ENCODE measurements at places on chromosomes 3 and 15.
A peak's percentile ranks its signal among the peaks of the same experiment; 100 is the strongest.

DNA sequence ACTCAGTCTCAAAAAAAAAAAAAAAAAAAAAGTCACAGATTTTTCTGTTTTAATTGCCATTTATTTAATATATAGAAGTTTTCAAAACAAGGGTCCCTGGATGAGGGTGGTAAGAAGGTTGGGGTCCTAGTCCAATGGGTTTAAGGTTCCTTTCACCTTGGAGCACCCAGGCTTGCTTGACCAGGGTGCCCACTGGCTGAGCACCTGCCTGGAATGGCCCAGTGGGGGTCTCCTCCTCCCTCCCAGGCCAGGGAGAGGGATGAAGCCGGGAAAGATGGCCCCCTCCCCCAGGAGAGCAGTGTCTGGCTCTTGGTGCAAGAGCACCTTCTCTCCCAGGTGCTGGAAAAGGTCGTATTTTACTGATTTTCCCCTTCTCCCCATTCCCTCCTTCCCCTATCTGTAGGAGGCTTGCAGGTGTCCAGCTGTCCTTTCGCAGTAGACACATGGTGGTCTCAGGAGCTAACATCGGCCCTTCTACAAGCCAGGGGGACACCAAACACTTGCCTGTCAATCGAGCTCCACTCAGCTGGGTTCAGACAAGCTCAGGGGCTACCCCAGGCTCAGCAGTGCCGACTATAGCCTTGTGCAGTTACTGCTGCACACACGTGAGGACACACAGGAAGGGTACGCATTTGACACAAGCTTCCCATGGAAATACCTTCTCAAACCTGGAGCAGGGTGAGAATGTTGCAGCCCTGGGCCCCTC is 112.3 kb upstream of the KLF13 start:
- no peak for DNase-seq

DNA sequence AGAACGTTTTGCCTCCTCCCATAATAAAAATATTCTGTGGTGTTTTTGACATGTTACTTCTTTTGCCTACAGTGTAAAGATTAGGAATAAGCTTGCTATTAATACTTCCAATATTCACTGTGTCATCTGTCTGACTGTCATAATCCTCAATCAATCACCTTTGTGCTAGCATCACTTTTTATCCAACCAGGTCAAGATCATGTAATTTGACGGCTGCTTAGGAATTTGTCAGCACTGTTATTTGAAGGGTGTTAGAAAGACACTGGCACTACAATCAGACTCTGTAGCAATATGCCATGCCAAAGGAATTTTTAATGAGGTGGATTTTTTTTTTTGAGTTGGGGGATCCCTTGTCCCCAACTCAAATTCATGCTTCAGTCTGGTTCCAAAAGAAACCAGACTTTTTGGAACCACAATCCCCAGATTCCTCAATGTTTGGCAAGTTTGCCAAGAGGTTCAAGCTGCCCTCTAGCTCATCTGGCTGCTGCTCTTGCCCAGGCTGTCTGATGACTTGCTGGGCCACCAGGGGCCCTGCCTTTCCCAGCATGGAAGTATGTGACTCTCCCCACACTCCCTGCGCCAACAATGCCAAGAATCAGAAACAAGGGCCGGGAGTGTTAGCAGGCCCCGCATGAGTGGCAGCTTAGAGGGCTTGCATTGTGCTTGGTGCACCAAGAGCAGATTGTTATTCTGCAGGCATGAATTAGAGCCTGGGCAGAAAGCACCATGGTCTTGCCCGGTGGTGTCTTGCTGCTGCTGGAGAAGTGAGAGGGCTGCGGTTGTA is 58.6 kb upstream of the TSC22D2 start:
- no peak for DNase-seq

- no peak for DNase-seq
These were observed 3.4 kb downstream of the TMEM212 start for GRCh38 chr3:171846597-171846996.

GRCh38 chr3:132519914-132520313 is 77.2 kb upstream of the ACKR4 start:
- DNase-seq: no peak

- DNase-seq: no peak
These were observed 36.5 kb downstream of the TM4SF18 start for GRCh38 chr3:149296972-149297371.

GRCh38 chr3:173761161-173761560 is 363.6 kb downstream of the NLGN1 start:
- DNase-seq: no peak

- no peak for DNase-seq
These were observed 98.5 kb downstream of the LARS2 start for GRCh38 chr3:45486926-45487325.

DNA sequence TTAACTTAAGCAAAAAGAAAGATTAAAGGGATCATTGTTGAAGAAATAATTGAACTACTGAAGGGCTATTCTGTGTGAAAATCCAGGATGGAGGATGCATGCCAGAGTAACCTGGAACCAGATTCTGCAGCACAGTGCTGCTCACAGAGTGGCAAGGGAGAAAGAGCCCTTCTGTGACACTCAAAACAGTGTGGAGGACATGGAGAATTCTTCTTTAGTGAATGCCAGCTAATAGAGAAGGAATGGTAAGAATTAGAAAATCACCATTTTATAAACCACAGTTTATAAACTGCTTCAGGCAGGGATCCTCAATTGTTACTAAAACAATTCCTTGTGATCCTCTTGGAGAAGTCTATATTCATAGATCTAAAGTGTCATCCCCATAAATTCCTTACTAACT is 70.4 kb upstream of the ARHGEF26 start:
- DNase-seq: no peak

GRCh38 chr3:118228151-118228550 is 806.5 kb downstream of the IGSF11 start:
- DNase-seq: no peak

DNA sequence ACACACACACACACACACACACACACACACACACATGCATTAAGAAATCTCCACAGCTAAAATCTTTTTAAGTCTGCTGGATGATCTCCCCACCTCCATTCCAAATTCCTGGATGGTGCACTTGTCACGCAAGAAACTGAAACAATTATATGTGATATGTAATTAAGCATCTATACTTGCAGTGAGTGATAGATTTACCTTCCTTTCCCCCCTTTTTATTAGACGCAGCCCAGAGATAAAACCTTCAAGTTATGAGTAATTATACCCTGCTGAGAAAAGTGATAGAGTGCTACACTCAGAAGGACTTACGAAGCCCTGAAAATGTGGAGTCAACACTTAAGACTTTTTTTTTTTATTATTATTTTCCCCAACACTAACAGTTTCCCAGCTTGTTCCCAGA is 255.2 kb downstream of the LSAMP start:
- DNase-seq: no peak

DNA sequence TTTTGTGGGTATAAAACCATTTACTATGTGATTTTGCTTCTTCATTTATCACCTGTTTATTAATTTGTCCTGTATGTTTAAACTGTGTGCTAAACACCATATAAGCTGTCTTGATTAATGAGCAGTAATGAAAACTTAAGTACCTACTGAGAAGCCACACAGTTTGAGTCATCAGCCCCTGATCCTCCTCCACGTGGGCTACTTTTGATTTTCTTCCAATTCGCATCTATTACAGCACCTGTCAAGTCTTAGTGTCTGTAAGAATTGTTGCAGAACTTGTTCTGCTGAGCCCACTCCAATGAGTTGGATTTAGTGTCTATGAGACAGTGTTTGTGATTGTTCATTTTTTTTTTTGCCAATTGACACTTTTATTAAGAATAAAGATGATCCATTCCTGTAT is 16.8 kb downstream of the EPHA6 start:
- no peak for DNase-seq

- DNase-seq: no peak
These were observed 4.9 kb upstream of the MST1R start for GRCh38 chr3:49908373-49909199.

GRCh38 chr15:70569091-70569713 is 194.2 kb downstream of the UACA start:
- DNase-seq: no peak

DNA sequence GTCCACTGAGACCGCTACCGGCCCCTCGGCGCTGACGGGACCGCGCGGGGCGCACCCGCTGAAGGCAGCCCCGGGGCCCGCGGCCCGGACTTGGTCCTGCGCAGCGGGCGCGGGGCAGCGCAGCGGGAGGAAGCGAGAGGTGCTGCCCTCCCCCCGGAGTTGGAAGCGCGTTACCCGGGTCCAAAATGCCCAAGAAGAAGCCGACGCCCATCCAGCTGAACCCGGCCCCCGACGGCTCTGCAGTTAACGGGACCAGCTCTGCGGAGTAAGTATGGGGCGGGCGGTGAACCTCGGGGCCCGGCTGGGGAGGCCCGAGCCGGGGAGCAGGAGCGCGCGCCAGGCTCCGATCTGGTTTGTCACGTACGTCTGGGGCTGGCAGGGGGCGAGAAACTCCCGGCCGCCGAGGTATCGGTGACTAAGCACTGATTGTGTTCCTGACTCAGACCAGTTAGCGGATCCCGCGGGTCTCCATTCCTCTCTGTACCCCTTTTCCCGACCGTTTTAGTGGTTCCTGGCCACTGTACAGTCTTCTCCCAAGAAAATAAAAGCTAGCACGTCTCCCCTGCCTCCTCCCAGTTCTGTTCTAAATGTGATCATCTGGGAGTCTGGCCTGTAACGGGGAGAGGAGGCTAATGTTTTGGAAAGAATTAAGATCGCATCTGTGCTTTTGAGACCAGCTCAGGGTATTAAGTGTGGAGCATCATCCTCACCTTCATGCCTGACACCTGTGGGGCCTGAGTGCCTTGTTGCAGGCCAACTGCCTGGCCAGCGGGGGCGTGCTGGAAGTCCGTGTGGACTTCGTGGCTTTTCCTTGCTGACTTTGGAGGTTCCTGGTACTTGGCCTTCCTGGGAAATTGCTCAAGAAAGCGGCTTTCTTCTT is 691 bp downstream of the MAP2K1 start:
- peak; percentile 64 for DNase-seq

GRCh38 chr15:63251701-63252100 is 25.7 kb upstream of the APH1B start:
- no peak for DNase-seq

DNA sequence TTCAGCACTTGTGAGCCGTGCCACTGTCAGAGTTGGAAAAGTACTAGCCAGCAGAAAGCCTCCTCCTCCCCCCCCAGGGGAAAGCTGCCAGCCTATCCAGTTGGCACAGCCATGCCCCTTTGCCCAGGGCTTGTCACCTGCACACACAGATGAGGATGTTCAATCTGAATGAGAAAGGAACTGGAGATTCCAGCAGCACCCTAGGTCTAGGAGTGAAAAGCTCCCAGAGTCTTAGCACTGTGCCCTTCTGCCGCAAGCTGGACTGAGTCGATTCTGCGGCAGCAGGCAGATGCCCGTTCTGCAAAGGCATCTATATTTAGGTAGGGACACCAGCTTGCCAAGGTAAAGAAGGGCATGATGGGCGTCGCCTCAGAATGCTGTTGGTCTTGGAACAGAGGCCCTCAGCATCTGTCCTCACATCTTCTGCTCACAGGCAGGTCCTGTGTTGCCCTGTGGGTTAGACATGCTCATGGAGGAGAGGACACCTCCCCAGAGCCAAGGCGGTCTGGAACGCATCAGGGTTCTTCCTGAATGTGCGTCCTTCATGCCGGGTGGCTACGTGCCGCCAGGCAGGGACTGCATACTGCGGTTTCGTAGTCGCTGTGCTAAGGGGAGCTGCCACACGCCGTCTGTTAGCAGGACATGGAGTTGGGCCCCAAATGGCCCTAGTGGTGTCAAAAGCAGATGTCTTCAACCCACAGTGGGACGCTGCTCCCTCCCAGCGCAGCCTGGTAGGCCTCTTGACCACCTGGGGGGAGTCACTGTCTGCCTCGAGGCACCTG is 109.5 kb downstream of the VGLL4 start:
- no peak for DNase-seq

GRCh38 chr3:33636125-33636850 is 81.8 kb downstream of the CLASP2 start:
- no peak for DNase-seq

GRCh38 chr3:36456784-36457183 is 76.5 kb downstream of the STAC start:
- no peak for DNase-seq

DNA sequence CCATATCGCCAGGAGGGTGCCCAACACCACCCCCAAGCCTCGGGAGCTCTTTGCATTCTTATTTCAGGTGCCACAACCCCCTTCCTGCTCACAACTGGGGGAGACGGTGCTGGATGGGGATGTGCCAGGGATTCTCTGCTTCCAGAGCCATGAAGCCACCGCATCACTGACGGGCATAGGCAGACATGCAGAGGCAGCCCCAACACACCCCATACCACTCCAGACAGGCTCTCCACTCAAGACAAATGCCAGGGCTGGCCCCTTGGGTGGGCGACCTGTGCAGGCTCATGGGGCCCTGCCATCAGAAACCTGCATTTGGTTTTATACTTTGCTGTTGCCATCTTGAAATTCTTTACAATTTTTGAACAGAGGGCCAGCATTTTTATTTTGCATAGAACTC is 27.0 kb upstream of the TRPM1 start:
- no peak for DNase-seq

DNA sequence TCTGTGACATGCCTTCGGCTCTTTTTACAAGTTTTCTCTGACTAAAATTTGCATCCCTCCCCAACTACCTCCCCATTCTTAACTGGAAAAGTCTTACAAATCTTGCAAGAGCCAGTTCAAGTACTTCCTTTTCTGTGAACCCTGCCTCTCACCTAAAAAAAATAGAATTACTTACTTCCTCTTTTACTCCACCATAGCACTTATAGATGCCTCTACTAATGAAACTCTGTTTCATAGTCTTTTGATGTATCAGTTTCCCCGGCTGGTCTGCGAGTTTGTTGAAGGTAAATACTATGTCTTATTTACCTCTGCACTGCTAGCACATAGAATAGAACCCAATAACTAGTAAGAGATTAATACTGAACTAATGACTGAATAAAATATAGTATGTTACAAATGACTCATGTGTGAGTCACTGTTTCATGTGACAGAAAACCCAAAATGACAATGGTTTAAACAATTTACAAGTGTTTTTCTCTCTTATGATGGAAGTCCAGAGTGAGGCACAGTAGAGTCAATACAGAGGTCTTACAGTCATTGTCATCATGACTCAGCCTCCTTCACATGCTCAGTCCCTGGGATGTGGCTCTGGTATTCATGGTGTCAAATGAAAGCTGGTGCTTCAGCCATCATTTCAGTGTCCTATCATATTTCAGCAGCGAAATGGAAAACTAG is 393.5 kb downstream of the RSL24D1 start:
- DNase-seq: no peak

DNA sequence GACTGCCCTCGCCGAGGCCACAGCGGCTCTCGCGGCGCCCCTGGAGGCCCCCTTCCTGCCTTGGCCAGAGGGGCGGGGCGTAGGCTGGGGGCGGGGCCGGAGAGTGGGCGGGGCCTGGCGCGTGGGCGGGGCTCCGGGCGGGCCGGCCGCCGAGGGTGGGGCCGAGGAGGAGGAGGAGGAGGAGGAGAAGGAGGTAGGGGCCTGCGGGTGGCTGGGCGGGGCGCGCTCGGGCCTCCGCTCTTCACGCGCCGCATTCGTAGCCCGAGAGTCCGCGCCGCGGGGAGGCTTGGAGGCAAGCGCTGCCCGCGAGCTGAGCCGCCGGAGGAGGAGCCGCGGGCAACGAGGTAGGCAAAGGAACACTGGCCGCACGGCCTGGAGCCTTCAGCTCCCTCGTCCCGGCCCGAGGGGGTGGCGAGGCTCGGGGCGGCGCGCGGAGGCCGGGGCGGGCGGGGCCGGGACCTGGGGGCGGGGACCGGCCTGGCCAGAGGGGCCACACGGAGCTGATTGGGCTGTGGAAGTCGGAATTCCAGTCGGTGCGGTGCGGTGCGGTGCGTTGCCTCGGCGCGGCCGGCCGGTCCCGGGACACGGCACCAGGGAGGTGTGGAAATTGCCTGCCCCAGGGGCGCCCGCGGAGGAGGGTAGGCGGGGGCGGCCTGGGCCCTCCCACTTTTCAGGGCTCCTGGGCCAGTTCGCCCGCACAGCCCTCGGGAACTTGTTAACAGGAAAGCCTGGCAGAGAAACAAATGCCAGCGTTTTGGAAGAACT is at the start of gene PPP2R3A:
Gene PPP2R3A (plus strand): TSS at position 223 of the 765 bp plus-strand sequence. CDS start 35,771 bp downstream, outside the sequence.
- peak; percentile 65 for DNase-seq
